Activated T-helper 2 cell treated with anti-CD3 and anti-CD28 coated beads, Interferon-gamma antibody, Interleukin-2, Interleukin-4, amounts not matched to agents 10 μg/mL and 5 μg/mL and 100 μg/mL, durations not matched to agents 14 hours and 24 hours and 36 hours (primary cell): ENCODE measurements at places on chromosomes 12 and 14. TPM values are rescaled to one million over a fixed set of nuclear protein-coding genes. Genes with fewer than 3 reads are reported as not detected.
A peak's percentile ranks its signal among the peaks of the same experiment; 100 is the strongest.

- peak overlapping the region; percentile 43 for H3K27ac ChIP-seq
- peaks cover 39% of the 10 kb centered on the region for H3K36me3 ChIP-seq
- H3K4me3 ChIP-seq = no peak overlapping the region
Measured at GRCh38 chr14:89418976-89419375, 1.9 kb upstream of the FOXN3 start.

The SLCO1B3 gene
- not detected in 2 replicates for total RNA-seq

The WSCD2 gene
- not detected in 2 replicates for total RNA-seq

GRCh38 chr14:87133073-87133801 lies 859.7 kb downstream of the GALC start:
- no peaks in the 10 kb centered on the region for H3K27me3 ChIP-seq
- DNase-seq = no peak
- no peaks in the 10 kb centered on the region for H3K36me3 ChIP-seq
- no peak overlapping the region for H3K27ac ChIP-seq

The MYH6 gene
- 0.11 and 0.14 TPM in 2 replicates for total RNA-seq

DNA sequence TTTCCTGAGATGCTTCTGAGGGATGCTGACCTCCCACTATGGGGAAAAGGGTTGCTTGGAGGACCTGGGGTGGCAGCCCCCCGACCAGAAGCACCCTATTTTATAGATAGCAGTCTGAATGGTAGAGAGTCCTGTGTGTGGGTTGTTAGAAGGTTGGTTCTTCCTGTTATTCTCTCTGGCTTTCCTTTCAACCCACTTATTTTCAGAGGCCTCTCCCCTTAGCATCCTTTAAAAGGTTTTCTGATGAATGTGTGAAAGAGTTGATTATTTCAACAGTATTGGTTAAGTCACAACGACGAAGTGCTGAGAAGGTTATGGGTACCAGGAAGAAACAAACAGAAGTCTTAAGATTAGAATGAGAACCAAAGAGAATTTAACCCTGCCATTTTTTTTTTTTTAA lies 20.8 kb upstream of the MANSC4 start:
- H3K36me3 ChIP-seq = peaks cover 35% of the 10 kb centered on the region
- DNase-seq = no peak
- H3K27me3 ChIP-seq = peaks cover 6% of the 10 kb centered on the region
- H3K4me1 ChIP-seq = peaks cover 23% of the 10 kb centered on the region
